ENCODE measurements at places on chromosomes 3 and 15. TPM values are rescaled to one million over a fixed set of nuclear protein-coding genes. Genes with fewer than 3 reads are reported as not detected.

- no peaks in the 10 kb centered on the region for H3K27me3 ChIP-seq
- DNase-seq = no peak
- no peak overlapping the region for H3K27ac ChIP-seq
- H3K4me1 ChIP-seq = no peaks in the 10 kb centered on the region
These were observed 148.3 kb upstream of the ARHGEF26 start for GRCh38 chr3:153972862-153973261.

DNA sequence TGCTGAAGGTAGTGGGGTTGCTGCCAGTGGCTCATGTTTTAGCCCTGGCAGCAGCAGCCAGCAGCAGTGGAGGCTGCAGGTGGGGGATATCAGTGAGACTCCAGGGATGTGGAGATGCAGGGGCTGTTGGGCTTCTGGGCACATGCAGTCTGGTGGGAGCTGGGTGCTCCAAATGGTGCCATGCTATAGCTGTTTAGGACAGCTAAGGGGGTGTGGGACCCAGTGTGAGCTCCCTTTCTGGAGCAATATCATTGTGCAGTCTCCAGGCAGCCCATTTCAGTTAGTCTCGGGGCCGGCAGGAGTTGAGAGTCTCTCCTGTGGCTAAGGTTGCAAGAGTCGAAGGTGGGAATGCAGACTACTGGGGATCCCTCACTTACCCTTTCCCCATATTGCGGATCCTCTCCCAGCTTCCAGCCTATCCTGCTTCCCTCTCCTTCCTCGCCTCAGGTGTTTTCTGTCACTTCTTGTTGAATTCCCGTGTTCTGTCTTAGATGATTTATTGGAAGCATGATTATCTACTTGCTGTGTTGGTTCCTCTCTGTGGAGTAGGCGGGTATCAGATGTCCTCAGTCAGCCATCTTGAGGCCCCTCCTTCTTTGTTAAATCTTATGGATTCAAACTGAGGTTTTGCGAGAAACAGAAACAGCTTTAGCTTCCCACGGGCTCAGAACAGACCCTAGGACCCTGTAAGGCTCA, 112.0 kb downstream of the FAM43A start:
- no peak overlapping the region for H3K27ac ChIP-seq
- no peaks in the 10 kb centered on the region for H3K36me3 ChIP-seq

GRCh38 chr3:2929574-2929973, 180.6 kb downstream of the IL5RA start:
- no peak overlapping the region for H3K4me3 ChIP-seq
- no peak for DNase-seq

GRCh38 chr15:36007699-36008098, 461.7 kb upstream of the DPH6 start:
- H3K36me3 ChIP-seq = no peaks in the 10 kb centered on the region
- no peaks in the 10 kb centered on the region for H3K27me3 ChIP-seq
- H3K4me1 ChIP-seq = no peaks in the 10 kb centered on the region
- DNase-seq = no peak
- H3K27ac ChIP-seq = no peak overlapping the region

DNA sequence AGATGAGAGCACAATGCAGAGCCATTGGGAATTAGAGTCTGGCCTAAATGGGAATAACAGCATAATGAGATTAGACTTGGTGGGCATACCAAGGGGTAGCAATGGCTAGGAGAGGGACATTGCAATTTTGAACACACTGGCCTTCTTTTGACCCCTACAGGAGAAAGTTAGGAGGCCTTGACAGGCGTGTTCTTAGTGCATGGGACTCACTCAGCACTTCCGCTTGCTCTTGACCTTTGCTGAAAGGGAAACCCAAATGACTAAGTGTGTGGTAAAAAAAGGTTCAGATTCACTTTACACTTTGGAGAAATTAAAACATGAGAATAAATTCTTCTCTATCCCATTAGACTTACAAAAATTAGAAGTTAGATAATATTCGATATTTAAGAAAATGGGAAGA, 317.4 kb downstream of the DIPK2A start:
- no peak overlapping the region for H3K27ac ChIP-seq
- no peaks in the 10 kb centered on the region for H3K36me3 ChIP-seq
- no peak for DNase-seq
- no peaks in the 10 kb centered on the region for H3K4me1 ChIP-seq

NAALADL2 gene
- total RNA-seq = 3.3 TPM

TMEM207 gene
- total RNA-seq = not detected

Measured in psoas muscle (tissue), 8 donors.